Activated CD4-positive, alpha-beta T cell treated with anti-CD3 and anti-CD28 coated beads for 36 hours (primary cell): ENCODE measurements at places on chromosomes 4 and X. TPM values are rescaled to one million over a fixed set of nuclear protein-coding genes. Genes with fewer than 3 reads are reported as not detected.

DNA sequence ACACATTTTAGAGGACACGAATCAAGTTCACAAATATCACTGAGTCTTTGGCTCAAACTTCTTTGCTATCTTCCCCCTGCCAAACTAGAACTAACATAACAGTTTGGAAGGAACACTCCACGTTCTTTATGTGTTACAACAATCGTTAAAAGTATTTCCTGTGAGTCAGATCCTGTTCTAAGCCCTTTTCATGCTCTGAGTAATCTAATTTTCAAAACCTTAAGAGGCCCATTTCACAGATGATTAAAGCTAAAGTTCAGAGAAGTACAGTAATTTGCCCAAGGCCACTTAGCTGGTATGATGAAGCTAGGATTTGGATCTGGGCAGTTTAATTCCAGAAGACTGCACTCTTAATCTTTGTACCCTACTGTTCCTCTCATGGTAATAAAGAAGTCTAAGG, 854.4 kb upstream of the INTU start:
- no peak overlapping the region for H3K4me3 ChIP-seq
- no peak for DNase-seq
- H3K27ac ChIP-seq = no peak overlapping the region
- no peaks in the 10 kb centered on the region for H3K4me1 ChIP-seq

- no peaks in the 10 kb centered on the region for H3K36me3 ChIP-seq
- DNase-seq = no peak
These were observed 459.9 kb upstream of the GNPDA2 start for GRCh38 chr4:45186249-45186648.

Gene TMSB15C
- total RNA-seq = 3.3 TPM

GRCh38 chr4:143634763-143635162, 65.7 kb downstream of the FREM3 start:
- no peaks in the 10 kb centered on the region for H3K4me1 ChIP-seq
- no peaks in the 10 kb centered on the region for H3K36me3 ChIP-seq
- no peak overlapping the region for H3K27ac ChIP-seq
- peaks cover 10% of the 10 kb centered on the region for H3K27me3 ChIP-seq

Gene CENPVL3
- 0.33 TPM for total RNA-seq

DNA sequence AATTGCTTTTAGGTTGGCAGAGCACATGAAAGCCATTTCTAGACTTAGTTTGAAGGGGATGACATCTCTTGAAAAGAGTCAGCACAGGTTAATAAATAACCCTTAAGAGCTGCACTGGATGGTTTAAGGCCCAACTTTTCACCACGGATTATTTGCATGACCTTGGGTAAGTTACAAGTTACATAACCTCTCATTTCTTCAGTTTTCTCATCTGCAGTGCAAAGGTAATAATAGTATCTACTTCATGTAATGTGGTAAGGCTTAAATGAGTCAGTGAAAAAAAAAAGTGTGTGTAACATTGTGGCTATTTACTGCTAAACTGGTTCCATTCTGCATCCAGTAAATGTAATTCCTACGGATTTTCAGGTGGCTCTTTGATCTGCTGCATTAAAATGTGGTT, 715.8 kb downstream of the CCSER1 start:
- no peak for DNase-seq
- H3K4me1 ChIP-seq = no peaks in the 10 kb centered on the region
- H3K4me3 ChIP-seq = no peak overlapping the region
- H3K27me3 ChIP-seq = no peaks in the 10 kb centered on the region

DNA sequence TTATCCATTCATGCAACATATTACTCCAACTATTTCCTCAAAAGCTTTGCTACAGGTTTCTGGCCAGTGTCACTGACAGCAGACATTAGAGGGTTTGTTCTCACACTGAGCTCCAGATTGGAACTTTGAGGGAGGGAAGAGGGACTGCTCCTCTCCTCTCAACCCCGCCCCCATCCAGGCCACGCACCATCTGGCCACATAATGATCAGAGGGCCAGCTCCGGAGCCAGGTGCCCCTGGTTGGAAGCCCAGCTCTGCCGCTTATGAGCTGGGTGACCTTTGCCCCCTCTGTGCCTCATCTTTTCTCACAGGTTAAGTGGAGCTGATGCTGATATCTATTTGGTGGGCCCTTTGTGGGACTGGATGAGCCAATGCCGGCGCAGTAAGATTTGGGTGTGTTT, 55.8 kb downstream of the C4orf50 start:
- H3K27ac ChIP-seq = no peak overlapping the region
- H3K27me3 ChIP-seq = peaks cover 4% of the 10 kb centered on the region
- no peaks in the 10 kb centered on the region for H3K4me1 ChIP-seq
- H3K4me3 ChIP-seq = no peak overlapping the region
